GM12878 (cell line): ENCODE measurements at places on chromosomes 1 and 21. TPM values are rescaled to one million over a fixed set of nuclear protein-coding genes. Genes with fewer than 3 reads are reported as not detected.

Gene CLDN19
- total RNA-seq, result not detected in 2 replicates

DNA sequence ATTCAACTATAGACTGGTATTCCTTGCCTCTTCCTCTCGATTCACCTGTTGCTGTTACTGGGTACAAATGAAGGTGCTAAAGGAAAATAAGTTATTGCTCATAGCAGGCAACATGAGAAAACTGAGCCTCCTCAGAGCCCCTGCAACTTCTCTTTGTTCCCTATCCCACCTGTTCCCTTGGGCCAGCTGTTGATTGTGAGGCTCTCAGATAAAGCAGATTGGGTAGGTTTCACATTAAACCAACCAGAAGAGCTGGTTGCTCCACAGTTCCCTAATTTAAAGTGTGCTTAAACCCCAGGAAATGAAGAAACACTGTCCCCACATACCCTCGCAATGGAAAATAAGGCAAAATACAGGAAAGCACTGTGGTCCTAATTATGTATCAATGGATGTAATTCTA is 4.8 kb downstream of the DEDD start:
- no peak for DNase-seq

DNA sequence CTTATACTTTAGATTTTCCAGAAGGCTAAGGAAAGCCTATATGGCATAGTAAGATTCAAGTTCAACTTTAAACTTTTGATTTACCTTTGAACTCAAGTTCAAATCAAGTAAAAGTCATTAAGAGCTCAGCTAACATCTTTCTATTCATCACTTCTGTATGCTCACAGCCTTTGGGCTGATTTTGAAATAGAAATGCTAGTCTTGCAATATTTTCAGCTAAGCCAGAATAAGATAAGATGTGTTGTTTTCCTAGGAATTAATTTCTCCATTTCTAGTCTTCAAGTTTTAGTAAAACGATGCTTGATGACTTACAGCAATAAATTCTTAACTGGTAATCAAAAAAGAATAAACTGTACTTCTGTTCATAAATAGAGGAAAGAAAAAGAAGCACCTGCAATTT is 35.6 kb downstream of the ATP1B1 start:
- no peak for DNase-seq

Gene CTSE
- 0.26 TPM in 1 of 2 replicates, not detected in the other for total RNA-seq

- DNase-seq, result no peak
Observed at GRCh38 chr1:41629571-41629970, 145.1 kb upstream of the EDN2 start.

Gene GUK1
- total RNA-seq, result 183 and 195 TPM in 2 replicates

Gene AMY1B
- total RNA-seq, result not detected in 2 replicates

Gene EFNA3
- 1.2 and 1.5 TPM in 2 replicates for total RNA-seq

DNA sequence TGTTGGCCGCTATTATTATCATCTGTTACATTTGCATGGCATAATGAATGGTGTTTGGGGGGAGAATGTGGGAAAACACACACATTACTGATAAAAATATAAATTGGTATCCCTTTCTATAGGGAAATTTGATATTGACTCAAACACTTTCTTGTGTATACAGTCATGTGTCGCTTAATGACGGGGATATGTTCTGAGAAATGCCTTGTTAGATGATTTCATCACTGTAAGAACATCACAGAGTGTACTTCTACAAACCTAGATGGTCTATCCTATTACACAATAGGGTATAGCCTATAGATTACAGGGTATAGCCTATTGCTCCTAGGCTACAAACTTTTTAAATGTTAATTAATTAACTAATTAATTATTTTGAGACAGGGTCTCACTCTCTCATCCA is 67.2 kb upstream of the B3GALNT2 start:
- no peak for DNase-seq

GRCh38 chr1:66617362-66618184 is 83.6 kb downstream of the SGIP1 start:
- DNase-seq, result no peak

DNA sequence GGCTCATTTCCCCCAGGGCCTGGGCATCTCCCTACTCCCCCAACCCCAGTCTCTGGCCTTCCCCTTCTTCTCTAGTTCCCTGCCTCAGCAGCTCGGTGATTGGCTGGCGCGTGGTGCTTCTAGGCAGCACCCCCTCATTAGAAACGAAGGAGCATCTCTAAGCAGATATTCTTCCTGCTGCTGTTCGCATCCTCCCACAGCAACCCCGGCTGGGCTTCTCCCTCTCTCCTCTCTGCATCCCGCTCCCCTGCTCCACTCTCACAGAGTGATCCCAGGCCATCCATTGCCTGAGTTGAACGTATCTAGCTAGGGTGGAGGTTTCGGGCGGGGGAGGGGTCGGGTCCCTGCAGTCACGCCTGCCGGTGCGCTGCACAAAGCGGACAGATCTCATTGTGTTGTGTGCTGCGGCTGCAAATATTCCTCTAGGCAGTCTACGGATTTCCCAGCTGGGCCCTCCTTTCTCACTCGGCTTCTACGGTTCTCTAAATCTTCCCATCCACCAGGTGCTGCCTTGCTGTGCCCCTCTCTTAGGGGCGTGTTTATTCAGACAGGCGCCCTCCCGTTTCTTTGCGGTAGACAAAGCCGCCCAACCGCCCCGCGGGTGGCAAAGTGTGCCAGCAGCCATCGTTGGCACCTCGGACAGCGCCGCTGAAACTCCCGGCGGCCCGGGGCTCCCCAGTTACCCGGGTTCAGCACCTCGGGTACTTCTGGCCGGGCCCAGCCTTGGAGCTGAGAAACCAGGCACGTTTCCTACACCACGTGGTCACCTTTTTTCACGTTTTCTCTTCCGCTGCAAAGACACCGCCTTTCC is 2.2 kb downstream of the CACNA1E start:
- peak; percentile 53 for DNase-seq

DNA sequence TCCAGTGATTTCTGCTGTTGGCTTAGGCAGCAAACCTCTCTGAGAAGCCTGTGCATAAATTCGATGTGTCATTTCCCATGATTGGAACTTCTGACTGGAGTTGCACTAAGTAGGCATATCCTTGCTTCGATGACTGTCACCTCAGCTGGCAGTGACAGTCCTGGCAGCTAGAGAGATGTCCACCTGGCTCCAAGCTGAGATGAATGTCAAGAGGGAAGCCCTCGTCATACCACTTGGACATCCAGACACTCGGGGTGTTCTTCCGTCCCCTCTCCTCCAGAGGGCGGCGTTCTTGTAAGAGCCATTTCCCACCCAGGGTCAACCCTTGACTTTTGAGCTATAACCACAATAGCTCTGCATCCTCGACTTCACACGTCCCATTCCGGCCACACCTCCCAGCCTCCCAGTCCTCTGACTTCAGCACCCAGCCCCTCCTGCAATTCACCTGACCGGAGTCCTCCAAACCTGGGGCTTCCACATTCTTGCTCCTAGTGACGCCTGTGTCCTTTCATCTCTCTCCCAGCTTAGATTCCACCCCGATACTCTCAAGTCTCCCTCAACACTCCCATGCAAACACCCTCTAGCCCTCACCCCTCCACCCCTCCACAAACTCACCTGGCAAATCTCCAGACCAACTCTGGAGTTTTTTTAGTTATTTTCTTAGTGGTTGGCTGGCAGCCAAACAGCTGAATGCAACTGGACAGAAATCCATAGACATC is 17.3 kb downstream of the CA6 start:
- DNase-seq, result no peak

Gene GPR3
- total RNA-seq, result 0.33 and 0.56 TPM in 2 replicates

DNA sequence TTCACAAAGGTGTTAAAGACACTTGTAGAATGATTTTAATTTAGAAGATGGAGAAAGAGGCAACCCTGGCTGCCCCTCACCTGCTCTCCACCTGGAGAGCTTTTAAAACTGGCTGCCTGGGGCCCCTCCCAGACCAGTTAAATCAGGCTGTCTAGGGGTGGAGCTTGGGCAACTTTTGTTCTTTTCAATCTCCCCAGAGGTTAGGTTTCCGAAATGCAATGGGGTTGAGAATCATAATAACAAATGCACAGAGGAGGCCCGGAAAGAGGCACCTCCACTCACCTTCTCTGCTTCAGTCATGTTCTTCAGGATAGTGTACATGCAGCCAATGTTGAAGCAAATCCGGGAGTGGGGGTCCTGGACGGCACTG is 400 bp downstream of the NCF2 start:
- DNase-seq, result no peak

GRCh38 chr1:114737314-114737849 is 20.4 kb downstream of the CSDE1 start:
- no peak for DNase-seq

- no peak for DNase-seq
Observed at GRCh38 chr1:40766017-40766416, 17.6 kb upstream of the KCNQ4 start.

- DNase-seq, result no peak
Observed at GRCh38 chr21:32348604-32349332, 44.0 kb downstream of the URB1 start.

GRCh38 chr1:234863551-234863971 is 253.6 kb upstream of the IRF2BP2 start:
- DNase-seq, result no peak

Gene MAP1LC3C
- total RNA-seq, result not detected in 2 replicates

Gene IL24
- total RNA-seq, result 0.16 TPM in 1 of 2 replicates, not detected in the other

Gene PRPF38B
- 37.2 and 40.7 TPM in 2 replicates for total RNA-seq

DNA sequence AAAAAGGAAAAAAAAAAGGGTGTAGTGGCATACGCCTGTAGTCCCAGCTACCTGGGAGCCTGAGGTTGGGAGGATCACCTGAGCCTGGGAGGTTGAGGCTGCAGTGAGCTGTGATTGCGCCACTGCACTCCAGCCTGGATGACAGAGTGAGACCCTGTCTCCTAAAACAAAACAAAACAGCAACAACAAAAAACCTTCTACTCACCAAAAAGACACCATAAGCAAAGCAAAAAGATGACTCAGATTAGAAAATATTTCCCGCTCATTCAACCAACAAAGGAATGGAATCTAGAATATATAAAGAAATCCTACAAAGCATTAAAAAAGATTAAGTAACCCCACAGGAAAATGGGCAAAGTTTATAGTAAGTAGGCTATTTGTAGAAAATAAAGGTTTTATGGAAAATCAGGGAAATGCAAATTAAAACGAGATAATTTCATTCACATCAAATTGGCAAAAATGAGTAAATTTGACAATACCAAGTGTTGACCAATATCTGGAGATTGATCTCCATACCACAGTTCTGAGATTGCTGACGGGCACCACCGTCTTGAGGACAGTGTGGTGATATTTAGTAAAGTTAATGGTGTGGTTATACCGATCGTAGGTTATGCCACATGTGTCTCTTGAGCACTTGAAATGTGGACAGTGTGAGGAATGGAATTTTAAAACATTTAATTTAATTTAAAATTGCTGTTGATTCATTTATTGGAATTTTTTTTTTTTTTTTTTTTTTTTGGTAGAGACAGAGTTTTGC is 54.0 kb downstream of the PIK3CD start:
- no peak for DNase-seq

Gene ACTA1
- total RNA-seq, result not detected in 2 replicates

- no peak for DNase-seq
Observed at GRCh38 chr1:228781161-228781808, 46.0 kb downstream of the RHOU start.

Gene OR10Z1
- total RNA-seq, result not detected in 2 replicates

DNA sequence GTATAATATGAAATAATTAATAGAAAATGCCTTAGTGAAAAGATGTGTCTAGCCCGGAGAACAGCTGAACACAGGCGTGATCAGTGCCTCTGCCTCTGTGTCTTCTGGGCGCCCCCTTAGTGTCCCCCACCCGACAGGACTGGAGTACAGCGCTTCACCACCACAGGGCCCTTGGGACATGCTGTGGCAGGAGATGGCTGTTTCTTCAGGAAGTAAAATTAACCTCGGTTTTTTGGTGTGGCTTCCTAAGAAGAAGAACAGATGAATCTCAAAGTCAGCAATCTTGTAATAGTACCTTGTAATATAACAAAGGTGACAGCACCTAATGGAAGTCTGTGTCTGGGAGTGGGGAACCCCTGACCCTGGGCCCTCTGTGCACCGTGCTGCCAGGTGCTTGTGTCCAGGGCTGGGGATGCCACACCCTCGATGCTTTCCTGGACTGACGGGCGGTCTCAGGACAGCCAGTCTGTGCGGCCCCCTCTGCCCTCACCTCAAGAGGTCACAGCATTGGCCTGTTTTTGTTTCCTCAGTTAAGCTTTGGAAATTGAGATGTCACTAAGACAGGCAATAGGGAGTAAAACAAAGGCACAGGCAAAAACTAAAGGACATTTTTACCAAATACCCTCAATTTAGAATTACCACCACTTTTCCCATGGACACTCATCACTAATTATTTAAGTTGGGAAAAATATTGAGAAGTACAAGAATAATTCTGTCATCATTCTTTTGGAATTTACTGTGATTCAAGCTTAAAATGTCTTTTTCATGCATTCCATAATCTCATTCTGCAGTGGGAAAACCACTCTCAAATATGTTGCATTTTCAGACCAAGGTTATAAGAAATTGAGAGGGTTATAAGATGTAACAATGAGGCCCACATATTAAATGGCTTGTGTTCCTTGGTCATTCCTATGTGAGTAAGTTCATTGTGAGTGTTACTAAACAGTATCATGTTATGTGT is 79.3 kb downstream of the ADARB1 start:
- DNase-seq, result no peak

GRCh38 chr1:117967477-117967876 is 37.9 kb downstream of the WDR3 start:
- DNase-seq, result no peak

Gene KRTAP10-3
- not detected in 2 replicates for total RNA-seq

GRCh38 chr1:75396745-75397144 is 214.2 kb downstream of the SLC44A5 start:
- DNase-seq, result no peak

- no peak for DNase-seq
Observed at GRCh38 chr1:106937104-106937503, 119.4 kb upstream of the PRMT6 start.

DNA sequence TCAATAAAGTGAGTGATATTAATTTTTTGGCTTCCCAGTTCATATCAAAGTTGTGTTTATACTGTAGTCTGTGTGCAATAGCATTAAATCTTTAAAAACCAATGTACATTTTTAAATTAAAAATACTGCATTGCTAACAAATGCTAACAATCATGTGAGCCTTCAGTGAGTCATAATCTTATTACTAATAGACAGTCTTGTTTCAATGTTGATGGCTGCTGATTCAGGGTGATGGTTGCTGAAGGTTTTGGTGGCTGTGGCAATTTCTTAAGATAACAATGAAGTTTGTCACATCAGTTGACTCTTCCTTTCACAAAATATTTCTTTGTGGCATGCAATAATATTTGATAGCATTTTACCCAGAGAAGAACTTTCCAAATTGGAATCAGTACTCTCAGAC is 109.0 kb downstream of the ZMYM4 start:
- DNase-seq, result no peak
